ENCODE measurements at places on chromosomes 7 and 10.

DNA sequence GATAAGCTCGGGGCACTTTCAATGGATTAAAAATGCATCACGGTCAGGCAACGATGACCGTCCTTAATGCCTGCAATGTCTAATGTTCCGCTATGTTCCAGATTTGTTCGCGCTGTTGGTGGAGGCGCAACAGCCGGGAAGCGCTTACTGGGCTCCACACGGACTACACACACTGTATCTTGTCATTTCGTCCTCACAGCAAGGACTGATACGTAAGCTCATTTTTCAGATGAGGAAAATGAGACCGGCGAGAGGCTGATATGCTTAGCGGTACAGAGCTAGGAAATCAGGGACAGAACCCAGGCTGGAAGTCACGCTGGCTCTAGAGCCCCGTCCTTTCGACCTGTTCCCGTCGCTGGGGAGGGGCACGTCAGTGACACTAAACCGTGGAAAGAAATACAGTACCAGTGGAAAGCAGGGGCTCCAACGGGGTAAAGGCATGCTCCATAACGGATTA is 670 bp downstream of the TPK1 start:
- DNase-seq, result no peak

- DNase-seq, result no peak
Measured at GRCh38 chr7:16465469-16466361, at the start of gene SOSTDC1. Gene SOSTDC1 (minus strand): TSS chr7:16465738. CDS start chr7:16465668, 70 bp downstream.

- no peak for DNase-seq
Measured at GRCh38 chr7:127652333-127653248, 597 bp downstream of the SND1 start.

- no peak for DNase-seq
Measured at GRCh38 chr7:25369786-25370185, 141.5 kb upstream of the NPVF start.

DNA sequence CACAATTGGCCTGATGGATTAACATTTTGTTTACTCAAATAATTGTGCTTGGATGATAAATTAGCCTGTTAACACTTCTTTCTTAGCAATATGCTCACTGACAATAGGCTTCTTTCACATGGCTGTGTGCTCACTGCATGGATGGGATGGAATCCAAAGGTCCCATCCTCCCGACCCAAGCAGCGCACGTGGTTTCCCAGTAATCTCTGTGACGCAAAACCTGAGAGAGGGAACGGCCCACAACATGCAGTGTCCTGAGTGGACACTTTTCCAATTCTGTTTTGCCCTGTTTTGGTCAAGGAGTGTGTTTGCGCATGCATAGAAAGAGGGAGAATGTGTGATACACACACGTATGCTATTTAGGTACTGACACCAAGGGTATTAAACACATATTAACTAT is 42.1 kb upstream of the RASGEF1A start:
- DNase-seq, result no peak

DNA sequence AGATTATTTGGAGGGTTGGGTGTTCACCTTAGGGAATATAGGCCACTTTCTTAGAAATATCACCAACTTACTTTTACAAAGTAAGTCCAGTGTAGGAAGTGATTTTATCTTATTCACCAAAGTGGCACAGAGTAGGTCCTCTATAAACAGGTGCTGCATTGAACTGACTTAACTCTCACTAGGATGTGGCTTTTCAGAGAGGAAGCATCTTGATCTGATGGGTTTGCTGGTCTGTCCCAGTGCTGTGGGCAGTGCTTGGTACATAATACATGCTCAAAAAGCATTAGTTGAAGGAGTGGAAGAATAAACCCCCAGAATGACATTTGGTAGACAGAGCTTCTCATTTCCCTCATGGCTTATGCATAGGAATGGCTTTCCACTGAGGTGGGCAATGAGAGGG is 334.7 kb downstream of the LRMDA start:
- no peak for DNase-seq

DNA sequence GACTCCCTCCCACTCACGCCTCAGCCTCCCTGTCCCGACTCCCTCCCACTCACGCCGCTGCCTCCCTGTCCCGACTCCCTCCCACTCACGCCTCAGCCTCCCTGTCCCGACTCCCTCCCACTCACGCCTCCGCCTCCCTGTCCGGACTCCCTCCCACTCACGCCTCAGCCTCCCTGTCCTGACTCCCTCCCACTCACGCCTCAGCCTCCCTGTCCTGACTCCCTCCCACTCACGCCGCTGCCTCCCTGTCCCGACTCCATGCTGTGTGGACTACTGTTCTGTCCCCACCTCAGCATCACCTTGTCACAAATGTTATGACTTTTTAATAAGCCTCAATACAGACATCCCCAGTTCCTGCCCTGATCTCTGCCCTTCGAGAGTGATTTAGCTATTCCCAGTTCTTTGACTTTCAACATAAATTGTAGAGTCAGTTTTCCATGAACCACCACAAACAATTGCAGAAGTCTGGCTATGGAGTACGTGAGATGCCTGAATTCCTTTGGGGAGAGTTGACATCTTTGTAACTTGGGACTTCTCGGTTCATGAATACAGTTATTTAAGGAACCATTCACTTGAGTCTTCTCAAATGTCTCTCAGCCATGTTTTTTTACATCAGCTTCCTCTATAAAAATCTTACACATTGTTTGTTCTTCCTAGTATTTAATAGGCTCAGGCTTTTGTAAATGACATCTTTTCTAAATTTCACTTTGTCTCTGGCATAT is 71.9 kb downstream of the FOXL3 start:
- DNase-seq, result no peak

GRCh38 chr7:112649560-112649959 is 140.6 kb downstream of the TMEM168 start:
- no peak for DNase-seq

DNA sequence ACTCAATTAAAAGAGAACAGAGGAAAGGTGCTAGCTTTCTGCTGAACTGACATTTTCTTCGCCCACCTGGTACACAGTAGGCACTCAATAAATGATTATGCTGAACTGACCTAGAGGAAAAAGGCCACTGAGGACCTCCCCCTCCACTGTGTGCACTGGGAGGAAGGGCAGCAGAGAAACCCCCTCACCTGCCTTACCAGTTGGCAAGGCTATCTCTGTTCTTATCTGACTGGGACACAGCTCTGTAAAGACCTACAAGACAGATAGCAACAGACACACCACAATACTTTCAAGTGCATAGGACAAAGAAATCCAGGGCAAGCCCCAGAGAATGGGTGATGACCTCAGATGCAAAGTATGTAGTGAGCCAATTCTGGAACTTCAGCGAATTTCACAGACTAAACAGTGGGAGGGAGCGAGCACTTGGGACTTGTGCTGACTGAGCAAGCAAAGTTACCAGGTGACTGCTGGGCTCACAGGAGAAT is 30.4 kb downstream of the PDLIM1 start:
- DNase-seq, result no peak

GRCh38 chr7:91411060-91411459 is 146.8 kb downstream of the FZD1 start:
- no peak for DNase-seq

DNA sequence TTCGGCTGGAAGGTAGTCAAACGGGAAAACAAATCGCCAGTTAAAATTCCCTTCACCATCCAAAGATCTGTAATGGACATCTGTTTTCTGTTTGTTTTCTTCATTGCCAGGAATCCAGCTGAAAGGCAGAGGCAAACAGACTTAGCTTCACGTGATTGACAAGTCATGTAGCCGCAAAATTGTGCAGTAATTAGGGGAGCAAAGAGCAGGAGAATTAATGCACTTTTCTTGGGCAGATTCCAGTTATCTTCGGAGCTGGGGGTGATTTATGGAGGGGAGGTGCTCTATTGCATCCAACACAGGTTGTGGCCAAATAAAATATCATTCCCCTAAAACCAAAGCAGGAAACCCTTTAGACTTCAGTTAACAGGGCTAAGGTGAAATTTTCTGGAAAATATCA is 162.2 kb downstream of the MYOF start:
- DNase-seq, result no peak

DNA sequence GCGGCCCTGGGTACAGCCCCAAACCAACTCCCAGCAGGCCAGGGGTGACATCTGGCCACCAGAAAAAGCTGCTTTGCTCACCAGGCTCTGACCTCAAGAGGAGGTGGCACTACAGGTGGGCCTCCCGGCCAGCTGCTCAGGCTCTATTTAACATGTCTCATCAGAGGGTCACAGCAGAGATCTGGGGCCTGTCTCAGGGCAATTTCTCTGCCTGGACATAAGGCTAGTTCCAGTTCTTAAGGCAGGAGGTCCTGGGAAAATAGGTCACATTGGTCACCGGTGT is 88.6 kb downstream of the GFRA1 start:
- DNase-seq, result no peak

DNA sequence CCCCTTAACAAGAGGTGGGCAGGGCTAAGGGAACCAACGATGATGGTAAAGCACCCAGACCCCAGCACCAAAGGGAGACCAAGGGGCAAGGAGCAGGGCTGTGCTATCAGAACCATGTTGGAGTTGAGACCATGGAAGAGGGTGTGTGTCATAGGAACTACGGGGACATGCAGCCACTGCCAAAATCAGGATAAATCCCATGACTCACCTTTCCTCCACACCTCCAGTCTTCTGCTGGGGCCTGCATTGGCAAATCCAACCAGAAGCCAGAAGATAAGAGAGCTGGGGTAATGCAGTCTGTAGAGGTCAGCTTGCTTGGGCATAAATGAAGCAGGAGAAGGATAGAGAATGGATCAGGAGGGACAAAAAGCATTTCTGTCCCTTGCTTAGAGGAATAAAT is 42.7 kb upstream of the SMARCD3 start:
- DNase-seq, result no peak

GRCh38 chr10:59176241-59177030 is at the start of gene PHYHIPL:
Gene PHYHIPL (plus strand): TSS chr10:59176643. CDS start chr10:59176854, 211 bp downstream.
- DNase-seq, result no peak

- DNase-seq, result no peak
Measured at GRCh38 chr7:4724648-4725013, 42.5 kb downstream of the FOXK1 start.

- no peak for DNase-seq
Measured at GRCh38 chr10:2979306-2979705, 88.0 kb upstream of the PFKP start.

DNA sequence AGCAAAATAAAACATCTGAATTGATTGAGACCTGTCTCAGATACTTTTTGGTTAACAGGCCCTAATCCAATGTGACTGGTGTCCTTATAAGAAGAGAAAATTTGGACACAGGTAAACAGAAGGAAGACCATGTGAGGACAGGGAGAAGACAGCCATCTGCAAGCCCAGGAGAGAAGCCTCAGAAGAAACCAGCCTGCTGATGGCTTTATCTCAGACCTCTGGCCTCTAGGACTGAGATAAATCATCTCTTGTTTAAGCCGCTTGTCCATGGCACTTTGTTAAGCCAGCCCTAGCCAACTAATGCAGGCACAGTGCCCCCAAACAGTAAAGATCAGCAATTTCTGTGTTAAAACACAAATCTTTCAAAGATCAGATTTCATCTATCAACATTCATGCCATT is 41.8 kb upstream of the FIGNL1 start:
- DNase-seq, result no peak

- DNase-seq, result no peak
Measured at GRCh38 chr10:33179067-33179466, 155.4 kb downstream of the NRP1 start.

GRCh38 chr10:1631282-1631681 is 106.0 kb downstream of the ADARB2 start:
- DNase-seq, result no peak

GRCh38 chr7:131507592-131508331 is 48.7 kb downstream of the PODXL start:
- DNase-seq, result peak; percentile 80

DNA sequence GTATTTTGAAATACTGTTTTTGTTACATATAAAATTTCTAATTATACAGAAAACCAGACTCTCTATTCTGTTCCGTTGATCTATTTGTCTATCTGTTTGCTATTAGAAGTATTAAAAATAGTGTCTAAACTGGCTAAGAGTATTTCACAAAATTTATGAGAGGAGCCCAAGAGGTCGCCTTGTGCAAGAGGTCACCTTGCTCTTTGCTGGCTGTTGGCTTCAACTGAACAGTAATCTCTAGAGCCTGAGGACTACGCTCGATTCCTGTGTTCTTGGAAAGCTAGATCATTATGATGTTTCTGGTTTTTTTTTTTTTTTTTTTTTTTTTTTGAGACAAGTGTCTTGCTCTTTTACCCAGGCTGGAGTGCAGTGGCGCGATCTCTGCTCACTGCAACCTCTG is 428.6 kb downstream of the LRMDA start:
- no peak for DNase-seq

DNA sequence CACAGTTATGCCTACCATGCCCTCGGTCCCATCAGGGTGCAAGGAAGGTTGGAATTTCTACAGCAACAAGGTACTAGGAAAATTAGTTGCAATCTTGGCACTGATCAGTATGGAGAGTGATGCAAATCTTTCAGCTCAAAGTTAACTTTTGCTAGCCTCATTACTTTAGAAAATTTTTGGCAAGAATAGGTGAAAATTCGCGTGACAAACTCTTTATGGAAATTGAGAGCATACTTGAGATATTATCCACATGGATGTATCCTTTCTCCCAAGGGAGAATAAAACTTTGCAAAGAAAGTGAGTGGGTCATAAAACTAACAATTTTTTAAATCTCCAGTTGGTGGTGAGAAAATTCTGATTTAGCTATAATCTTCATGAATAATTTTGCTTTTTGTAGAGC is 71.1 kb upstream of the SLC39A12 start:
- DNase-seq, result no peak
